ENCODE measurements at places on chromosomes 12 and 14. TPM values are rescaled to one million over a fixed set of nuclear protein-coding genes. Genes with fewer than 3 reads are reported as not detected.

DNA sequence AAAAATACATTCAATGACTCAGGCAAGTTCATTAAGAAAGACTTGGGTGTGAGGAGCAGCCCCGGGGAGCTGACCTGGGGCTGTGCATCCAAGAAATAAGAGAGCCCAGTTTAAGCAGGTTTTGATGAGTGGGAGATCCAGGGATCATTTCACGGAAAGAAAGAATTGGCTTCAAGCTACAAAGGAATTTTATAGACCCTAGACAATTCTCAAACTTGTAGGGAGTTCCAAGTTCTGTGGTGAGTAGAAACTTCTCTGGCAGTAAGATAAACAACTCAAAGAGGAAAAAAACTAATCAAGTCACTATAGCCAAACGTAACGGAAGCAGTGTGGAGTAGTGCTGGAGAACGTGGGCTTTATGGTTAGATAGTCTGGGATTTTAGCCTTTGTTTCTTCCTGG, 175.7 kb upstream of the DDHD1 start:
- DNase-seq, result no peak
- no peaks in the 10 kb centered on the region for H3K27me3 ChIP-seq
- H3K36me3 ChIP-seq, result no peaks in the 10 kb centered on the region
- H3K4me1 ChIP-seq, result no peaks in the 10 kb centered on the region
- no peak overlapping the region for H3K4me3 ChIP-seq
- H3K27ac ChIP-seq, result no peak overlapping the region

DNA sequence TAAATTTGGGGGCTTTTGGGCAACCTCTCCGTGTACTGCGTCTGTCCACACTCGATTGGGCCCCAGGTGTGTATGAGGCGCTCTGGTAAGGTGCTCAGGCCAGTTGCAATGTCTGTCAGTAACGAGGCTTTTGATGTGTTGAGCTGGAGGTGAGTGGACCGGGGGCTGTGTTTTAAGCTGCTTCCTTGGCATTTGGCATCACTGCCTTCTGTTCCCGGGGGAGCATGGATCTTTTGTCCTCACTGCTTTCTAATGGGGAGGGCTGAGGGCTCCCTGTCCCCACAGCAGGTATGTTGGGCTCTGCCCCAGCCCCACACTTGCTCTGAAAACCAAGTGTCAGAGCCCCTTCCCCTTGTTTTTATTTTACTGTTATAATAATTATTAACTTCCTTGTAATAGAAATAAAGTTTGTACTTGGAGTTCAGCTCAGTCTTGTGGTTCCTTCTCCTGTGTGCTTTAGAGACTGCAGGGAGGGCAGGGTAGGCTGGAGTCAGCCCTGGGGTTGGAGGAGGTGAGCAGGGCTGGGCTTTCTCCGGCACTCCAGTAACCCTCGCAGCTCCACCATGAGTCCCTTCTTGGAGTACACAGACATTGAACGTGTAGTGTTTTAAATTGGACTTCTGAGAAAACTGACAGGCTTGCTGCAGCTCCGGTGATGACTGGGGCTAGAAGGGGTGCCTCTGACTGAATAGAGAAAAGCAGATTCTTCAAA, 28.0 kb downstream of the TRAFD1 start:
- H3K27ac ChIP-seq, result peak overlapping the region; percentile 32
- H3K4me3 ChIP-seq, result no peak overlapping the region
- DNase-seq, result no peak
- peaks cover 22% of the 10 kb centered on the region for H3K4me1 ChIP-seq
- no peaks in the 10 kb centered on the region for H3K27me3 ChIP-seq
- peaks cover 84% of the 10 kb centered on the region for H3K36me3 ChIP-seq

DNA sequence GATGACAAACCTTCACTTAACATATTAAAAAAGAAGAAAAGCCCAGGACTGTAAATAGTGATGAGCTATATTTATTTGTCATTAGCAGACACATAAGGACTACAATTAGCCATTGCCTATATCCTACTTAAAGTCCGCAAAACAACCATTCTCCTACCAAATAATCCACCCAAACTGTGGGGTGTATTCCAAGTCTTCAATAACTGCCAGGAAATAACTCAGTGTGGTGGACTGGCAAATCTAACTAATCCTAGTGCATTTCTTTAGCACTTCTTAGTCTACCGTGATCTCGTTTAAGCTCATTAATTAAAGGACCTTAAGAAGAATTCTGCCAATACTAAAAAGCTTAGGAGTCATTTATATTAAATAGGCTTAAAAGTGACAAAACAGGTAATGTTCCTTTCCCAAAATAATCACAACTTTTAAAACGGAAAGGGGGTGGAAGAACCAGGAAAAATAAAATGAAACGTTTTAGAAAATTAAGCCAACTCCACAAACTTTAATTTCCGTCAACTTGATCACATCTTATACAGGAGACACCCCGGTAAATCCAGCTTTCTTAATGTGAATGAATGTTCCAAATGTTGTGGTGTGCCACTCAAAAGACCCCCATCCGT, 1.8 kb downstream of the NOVA1 start:
- no peak overlapping the region for H3K4me3 ChIP-seq
- H3K36me3 ChIP-seq, result no peaks in the 10 kb centered on the region
- no peak for DNase-seq
- no peaks in the 10 kb centered on the region for H3K4me1 ChIP-seq

- no peak overlapping the region for H3K4me3 ChIP-seq
- peaks cover 3% of the 10 kb centered on the region for H3K36me3 ChIP-seq
- H3K4me1 ChIP-seq, result peaks cover 17% of the 10 kb centered on the region
- H3K27ac ChIP-seq, result no peak overlapping the region
- no peak for DNase-seq
Observed at GRCh38 chr12:3967556-3968160, 94.5 kb upstream of the PARP11 start.

DNA sequence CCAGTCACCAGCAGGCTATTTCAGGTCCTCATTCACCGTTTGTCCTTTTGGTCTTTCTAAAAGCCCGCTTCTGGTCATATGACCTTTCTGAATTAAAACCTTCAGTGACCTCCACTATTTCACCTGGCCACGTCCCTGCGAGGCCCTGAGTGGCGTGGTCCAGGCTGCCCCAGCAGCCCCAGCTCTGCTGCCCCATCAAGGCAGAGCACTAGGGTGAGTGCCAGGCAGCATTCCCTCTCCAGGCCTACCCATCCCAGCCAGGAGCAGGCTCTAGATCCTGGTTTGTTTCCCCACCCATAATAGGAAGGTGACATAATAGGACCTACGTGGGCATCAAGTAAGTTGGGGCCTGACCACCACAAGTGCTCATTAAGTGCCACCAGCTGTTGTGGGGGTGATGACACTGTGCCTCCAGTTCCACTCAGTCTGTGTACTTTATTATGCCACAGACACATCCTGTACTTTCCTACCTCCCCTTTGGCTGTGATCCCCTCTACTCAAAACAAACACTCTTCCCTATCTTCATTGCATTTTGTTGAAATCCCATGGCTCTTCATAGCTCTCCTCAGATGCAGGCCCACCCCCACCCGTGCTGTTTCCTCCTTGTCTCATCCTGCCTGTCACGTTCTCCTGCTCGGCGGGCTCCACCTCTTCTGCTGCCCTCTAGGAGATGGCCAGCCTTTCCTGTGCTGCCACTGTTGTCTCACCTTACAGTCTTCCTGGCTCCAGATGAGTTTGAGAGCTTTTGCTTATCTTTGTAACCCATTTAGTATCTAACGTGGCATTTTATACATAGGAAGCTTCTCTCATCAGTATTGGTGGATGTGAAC, 21.4 kb downstream of the CKB start:
- DNase-seq, result no peak
- H3K4me1 ChIP-seq, result peaks cover 7% of the 10 kb centered on the region
- peaks cover 37% of the 10 kb centered on the region for H3K36me3 ChIP-seq
- no peaks in the 10 kb centered on the region for H3K27me3 ChIP-seq
- H3K27ac ChIP-seq, result no peak overlapping the region
- no peak overlapping the region for H3K4me3 ChIP-seq

- peaks cover 3% of the 10 kb centered on the region for H3K27me3 ChIP-seq
- DNase-seq, result no peak
- H3K4me1 ChIP-seq, result no peaks in the 10 kb centered on the region
- H3K4me3 ChIP-seq, result no peak overlapping the region
Observed at GRCh38 chr12:31106101-31106803, 32.6 kb downstream of the DDX11 start.

- no peak overlapping the region for H3K4me3 ChIP-seq
- DNase-seq, result no peak
- H3K36me3 ChIP-seq, result peaks cover 7% of the 10 kb centered on the region
- H3K27me3 ChIP-seq, result no peaks in the 10 kb centered on the region
- no peaks in the 10 kb centered on the region for H3K4me1 ChIP-seq
Observed at GRCh38 chr12:124350491-124350890, 55.6 kb downstream of the RFLNA start.

DNA sequence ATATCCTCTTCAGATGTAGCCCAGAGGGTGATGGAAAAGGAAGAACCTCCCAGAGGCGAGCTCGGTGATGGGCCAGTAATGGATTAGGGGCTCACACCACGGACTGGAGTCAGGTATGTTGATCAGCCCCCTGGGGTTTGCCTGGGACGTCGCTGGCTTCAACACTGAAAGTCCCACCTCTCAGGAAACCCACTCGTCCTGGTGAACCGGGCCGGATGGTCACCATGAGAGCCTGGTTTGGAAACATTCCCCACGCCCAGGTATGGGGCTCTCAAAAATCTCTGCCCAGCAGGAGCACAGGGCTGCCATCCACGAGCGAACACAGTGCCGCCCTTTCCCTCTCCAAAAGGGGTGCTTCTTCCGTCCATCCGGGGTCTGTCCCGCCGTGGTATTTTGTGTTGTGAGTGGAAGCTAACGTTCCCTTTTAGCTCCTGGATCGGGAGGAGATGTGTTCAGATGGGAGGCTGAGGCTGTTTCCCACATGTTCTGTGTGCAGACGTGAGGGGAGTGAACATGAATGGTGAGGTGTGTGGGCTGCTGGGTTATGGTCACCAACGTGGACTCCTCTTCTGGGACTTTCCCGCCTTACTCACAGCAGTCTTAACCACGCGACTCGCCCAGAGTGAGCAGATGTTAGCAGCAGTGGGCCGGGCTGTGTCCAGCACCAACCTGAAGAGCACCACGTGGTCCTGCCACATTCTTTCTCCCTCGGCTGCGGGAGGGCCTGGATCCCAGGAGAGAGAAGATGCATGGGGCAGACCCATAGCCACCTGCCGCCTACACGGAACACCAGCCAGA, 139.2 kb downstream of the KIF26A start:
- H3K4me1 ChIP-seq, result no peaks in the 10 kb centered on the region
- H3K36me3 ChIP-seq, result no peaks in the 10 kb centered on the region
- no peak overlapping the region for H3K4me3 ChIP-seq
- no peak overlapping the region for H3K27ac ChIP-seq
- DNase-seq, result no peak
- peaks cover 4% of the 10 kb centered on the region for H3K27me3 ChIP-seq

DNA sequence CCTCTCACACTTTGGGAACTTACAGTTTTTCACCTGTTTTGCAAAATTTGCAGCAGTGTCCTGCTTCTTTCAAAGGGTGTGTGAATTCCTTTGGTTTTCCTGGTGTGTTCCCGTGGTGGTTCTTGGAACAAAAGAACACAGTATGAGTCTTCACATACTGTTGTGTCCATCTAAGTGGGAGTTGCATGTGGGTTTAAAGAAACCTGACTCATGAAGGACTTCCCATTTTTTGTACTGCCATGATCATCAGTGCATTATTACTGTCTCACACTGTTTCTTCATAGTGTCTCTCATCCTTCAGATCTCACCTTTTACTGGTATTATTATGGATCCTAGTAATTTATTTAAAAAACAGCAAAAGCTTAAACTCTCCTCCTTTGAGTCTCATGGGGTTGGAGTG, 3.8 kb upstream of the GZMH start:
- no peaks in the 10 kb centered on the region for H3K36me3 ChIP-seq
- no peak for DNase-seq
- H3K4me3 ChIP-seq, result no peak overlapping the region
- peaks cover 6% of the 10 kb centered on the region for H3K27me3 ChIP-seq

DNA sequence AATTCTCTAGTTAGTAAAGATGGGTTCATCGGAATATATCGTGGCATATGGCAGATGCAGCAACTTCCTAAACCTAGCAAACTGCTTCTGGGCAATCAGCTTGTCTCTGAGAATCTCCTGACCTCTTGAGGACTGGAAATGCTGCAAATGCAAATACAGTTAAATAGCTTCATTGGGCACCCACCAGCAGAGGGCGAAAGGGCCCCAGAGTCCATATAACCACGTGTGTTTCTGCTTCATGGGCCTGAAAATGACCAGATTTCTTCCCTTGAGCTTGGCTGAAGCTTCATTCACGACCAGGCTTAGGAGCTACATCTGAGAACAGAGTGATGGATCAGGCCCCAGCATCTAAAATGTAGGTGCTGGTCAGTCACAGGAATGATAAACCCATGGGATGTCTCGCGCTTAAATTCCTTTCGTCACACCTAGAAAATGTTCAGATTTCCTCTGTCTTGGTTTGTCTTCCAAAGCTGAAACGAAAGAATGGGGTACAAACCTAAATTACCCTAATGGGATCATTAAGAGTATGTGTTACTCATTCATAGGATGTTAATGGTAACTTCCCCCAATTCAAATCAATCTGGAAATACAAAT, 1482.5 kb upstream of the TMEM132C start:
- H3K36me3 ChIP-seq, result no peaks in the 10 kb centered on the region
- H3K27me3 ChIP-seq, result peaks cover 3% of the 10 kb centered on the region
- H3K4me3 ChIP-seq, result no peak overlapping the region
- DNase-seq, result peak; percentile 38
- H3K4me1 ChIP-seq, result peaks cover 2% of the 10 kb centered on the region

ACSM4 gene
- total RNA-seq, result not detected

GRIP1 gene
- 0.18 TPM for total RNA-seq

SLC22A17 gene
- total RNA-seq, result 2.0 TPM

IL23A gene
- 11.7 TPM for total RNA-seq
